Activated CD8-positive, alpha-beta T cell treated with anti-CD3 and anti-CD28 coated beads, Interleukin-2, amount 10 ng/mL, durations not matched to agents 7 days and 5 days (primary cell): ENCODE measurements at places on chromosomes 4 and X. TPM values are rescaled to one million over a fixed set of nuclear protein-coding genes. Genes with fewer than 3 reads are reported as not detected.

DNA sequence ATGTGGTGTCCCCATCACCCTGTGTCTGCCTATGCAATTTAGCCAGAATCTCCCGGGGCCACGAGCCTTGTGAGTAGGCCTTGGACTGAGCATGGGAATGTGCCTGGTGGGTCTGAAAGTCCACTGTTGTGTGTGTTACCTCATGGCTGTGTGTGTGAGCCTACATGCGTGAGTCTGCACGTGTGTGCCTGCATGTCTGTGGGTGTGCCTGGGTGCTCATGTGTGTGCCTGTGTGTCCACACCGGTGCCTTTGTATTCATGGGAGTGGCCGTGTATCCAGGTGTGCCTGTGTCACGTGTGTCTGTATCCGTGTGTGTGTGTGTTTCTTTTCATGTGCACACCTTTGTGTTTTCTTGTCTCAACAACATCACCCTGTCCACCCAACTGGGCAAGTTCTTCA is 14.2 kb downstream of the ATP5ME start:
- DNase-seq: no peak

DNA sequence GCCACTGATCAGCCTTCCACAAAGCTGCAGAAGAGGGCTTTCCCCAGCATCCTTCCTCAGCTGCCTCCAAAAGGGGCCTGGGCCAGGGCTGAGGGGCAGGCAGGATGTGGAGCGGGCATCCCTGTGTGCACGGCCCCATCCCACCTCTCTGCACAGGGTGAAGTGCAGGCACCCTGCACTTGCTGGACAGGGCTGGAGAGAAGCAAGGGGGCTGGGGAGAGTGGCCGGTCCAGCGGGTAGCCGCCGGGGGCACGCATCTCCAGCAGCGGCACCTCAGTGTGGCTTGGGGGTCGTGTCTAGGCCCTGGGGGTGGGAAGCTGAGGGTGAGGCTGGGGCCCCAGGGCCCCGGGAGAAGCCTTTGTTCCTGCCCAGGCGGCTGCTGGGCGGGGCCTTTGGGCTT is 3.0 kb downstream of the AVPR2 start:
- no peak for DNase-seq

DNA sequence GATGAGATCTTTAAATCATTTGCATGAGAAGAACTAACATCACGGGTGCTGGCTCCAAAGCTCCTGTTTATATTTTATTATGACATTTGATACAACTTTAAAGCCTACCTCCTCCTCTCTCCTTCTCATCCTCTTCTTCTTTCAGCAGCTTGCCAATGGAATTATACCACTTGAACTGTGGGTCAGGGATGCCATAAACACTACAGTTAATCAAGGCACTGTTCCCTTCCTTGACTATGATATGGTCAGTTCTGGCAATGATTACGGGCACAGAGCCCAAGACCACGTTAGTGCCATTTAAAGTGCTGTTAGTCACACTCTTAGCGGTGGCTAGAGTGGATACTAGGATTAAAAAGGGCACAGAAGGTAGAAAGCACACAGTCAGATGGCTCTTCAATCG is 20.7 kb downstream of the MFAP3L start:
- no peak for DNase-seq

DNA sequence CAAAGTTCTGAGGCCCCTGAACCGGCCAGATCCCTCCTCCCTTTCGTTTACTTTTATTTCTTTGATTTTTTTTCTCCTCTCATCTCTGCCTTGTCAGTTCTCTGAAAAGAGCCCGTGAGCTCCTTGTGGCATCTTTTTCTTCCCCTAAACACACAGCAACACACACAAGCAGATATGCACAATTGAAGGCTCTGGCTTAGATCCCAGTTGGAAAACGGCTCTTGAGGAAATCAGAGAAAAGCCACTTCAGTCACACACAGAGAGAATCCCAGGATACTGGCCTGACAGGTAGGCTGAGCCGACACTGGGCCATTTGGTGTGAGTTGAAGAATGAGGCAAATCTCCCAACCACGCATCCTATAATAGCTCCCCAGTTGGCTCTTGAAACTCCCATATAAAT is 12.9 kb downstream of the DIPK2B start:
- no peak for DNase-seq

GRCh38 chr4:90476019-90476418 is 348.8 kb downstream of the CCSER1 start:
- DNase-seq: no peak

DNA sequence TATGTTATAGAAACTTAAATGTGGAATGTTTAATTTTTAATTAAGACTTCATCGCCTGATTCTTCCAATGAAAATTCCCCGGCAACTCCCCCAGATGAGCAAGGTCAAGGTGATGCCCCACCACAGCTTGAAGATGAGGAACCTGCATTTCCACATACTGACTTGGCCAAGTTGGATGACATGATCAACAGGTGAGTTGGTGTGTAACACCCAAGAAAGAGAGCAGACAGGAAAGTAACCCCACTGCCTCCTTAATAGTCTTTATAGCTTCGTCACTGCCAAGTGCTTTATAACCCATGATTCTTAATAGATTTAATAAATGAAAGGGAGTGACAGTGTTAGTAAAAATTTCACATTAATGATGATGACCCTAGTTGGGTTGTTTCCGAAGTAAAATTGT is 43.7 kb downstream of the USP9X start:
- DNase-seq: no peak

DNA sequence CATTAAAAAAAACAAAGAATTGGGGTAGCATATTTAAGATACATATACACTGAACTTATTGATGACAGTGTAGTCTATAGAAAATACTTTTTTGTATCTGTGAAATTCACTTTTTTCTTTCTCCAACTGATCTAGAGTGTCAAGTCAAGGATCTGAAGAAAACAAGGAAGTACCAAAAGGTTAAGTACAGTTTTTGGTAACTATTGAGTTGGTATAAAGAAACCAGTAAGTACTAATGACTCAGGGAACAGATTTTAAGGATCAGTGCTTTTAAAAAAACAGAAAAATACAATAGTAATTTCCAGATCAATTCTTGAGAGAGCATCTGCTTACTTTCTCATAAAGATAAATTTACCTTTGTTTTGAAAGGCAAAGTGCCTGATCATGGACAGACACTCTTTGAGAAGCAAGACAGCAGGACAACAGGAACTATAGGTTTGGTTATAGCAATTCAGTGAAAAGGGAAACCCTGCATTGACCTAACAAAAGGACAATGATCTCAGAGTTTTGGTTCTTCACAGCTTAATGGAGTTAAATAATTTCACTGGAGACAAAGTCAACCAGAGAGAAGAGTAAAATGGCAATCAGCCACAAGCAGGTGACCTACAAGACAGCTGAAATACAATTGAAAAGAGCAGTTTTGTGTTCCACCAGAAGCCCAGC is 23.4 kb downstream of the TRMT10A start:
- DNase-seq: no peak

GRCh38 chr4:153603258-153603657 is 80.8 kb upstream of the TLR2 start:
- DNase-seq: no peak

The PRKX gene
- total RNA-seq: 123 TPM

The VSIG1 gene
- 0.60 TPM for total RNA-seq

The SRPX gene
- total RNA-seq: 1.5 TPM

The OCRL gene
- total RNA-seq: 0.90 TPM

The HMGB3 gene
- 60.8 TPM for total RNA-seq
